ENCODE measurements at places on chromosomes 11 and 22.

DNA sequence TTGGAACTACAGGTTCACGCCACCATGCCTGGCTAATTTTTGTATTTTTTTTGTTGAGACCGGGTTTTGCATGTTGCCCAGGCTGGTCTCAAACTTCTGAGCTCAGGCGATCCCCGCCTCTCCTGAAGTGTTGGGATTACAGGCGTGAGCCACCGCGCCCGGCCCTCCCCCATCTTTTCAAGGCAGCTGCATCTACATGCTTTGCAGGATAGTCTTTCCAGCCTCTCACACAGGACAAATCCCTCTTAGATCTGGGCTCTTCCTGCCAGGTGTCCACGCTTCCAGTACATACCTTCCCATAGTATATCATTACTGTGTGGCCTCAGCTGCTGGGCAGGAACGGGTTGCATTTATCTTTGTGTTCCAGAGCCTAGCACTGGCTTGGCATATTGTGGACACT lies 49.7 kb downstream of the C11orf96 start:
- no peak for DNase-seq

GRCh38 chr11:75562836-75563484 lies 907 bp downstream of the SERPINH1 start:
- DNase-seq: peak; percentile 18

GRCh38 chr22:46068593-46069491 lies 81.5 kb upstream of the PPARA start:
- DNase-seq: no peak

DNA sequence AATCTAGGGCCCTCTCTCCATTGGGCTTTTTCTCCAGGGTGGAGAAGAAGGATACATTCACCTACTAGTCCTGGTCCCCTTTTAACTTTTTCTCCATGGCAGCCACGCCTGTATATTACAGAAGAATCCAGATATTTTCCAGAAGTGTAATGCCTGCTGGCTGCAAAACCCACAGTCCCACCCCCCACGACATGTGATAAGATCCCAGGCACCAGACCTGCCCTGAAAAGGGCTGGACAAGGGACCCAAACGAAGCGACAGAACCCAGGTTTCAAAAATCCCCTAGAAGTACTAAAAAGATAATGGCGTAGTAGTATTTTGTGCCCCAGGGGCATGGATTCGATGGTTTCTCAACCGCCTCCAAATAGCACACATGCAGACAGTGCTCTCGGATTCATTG lies 2.8 kb downstream of the WT1 start:
- DNase-seq: no peak

DNA sequence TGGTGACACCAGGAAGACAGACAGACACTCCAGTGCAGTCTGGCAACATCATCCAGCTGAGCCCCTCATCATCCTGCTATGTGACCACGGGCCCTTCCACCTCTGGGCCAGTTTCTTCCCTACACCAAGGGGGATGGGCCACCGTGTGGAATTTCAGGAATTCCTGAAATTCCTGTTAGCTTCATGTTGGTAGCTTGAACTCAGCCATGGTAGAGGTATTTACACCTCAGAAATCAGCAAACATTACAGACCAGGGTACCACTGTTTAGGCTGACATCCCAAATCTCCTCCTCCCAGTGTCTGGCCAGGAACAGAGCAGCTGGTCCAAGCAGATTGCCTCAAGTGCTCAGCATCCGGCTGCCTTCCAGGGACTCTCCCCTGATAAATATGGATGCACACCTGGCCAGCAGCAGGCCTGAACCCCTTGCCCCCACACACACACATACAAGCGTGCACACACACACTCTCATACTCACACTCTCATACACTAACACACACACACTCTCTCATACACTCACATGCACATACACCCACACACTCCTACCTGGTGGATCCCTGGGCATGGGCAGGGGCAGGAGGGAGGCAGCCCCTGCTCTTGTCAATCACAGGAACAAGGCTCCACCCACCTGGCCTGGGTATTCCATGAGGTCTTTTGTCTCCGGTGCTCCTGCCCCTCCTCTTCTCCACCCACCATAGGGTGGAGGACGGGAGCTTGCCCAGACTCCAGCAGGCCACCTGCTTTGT lies 85.2 kb downstream of the BUD13 start:
- no peak for DNase-seq

- DNase-seq: no peak
These were observed 15.6 kb downstream of the PTH start for GRCh38 chr11:13480198-13480597.

- DNase-seq: no peak
These were observed 87.5 kb upstream of the CLMP start for GRCh38 chr11:123282597-123282996.

- DNase-seq: no peak
These were observed 309.7 kb downstream of the TMEM135 start for GRCh38 chr11:87347441-87347840.

DNA sequence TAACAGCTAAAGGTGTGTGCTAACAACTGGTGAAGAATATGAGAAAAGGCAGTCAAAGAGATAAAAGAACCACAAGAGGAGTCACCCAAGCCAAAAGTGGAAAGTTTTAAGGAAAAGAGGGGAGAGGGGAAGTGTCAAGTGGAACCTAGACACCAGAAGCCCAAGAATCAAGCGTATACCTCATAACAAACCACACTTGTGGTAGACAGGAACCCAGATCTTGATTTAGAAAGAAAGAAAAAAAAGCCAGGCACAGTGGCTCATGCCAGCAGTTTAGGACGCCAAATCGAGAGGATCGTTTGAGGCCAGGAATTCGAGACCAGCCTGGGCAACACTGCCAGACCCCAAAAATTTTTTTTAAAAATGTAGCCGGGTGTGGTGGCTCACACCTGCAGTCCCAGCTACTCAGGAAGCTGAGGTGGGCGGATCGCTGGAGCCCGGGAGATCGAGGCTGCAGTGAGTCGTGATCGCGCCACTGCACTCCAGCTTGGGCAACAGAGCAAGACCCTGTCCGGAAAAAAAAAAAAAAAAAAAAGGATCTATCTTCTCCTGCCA lies 877 bp downstream of the SLC25A17 start:
- no peak for DNase-seq

DNA sequence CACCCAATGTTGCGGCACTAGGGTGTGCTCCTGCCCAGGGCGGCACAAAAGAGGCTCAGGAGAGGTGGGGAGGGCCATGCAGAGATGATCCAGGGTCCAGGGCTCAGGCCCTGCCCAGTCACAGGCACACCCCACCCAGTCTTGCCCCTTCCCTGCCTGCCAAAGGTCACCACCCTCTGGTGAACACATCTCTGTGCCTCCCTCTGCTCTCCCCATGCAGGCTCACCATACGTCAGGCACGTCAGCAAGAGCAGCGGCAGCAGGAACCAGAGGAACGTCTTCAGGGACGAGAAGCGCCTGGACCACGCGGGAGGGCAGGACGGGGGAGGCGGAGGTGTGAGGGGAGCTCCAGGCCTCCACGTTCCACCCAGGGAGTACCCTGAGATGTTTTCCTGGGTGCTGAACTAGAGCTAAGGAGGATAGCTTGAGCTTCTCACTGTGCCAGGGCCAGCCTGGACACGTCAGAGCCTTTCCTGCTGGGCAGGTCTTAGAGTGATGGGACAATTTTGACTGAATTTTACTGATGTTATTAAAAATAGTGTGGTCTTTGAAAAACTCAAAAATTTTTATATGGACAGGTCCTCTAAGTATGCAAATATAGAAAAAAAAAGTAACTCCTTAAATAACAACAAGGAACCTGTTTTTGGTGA lies 7.2 kb downstream of the SUN2 start:
- no peak for DNase-seq

- no peak for DNase-seq
These were observed 5.7 kb upstream of the TMEM41B start for GRCh38 chr11:9320047-9320446.

- no peak for DNase-seq
These were observed 7.3 kb downstream of the PAX6 start for GRCh38 chr11:31803813-31804311.

GRCh38 chr11:61959114-61959513 lies 8.3 kb downstream of the FTH1 start:
- DNase-seq: no peak

GRCh38 chr11:132519241-132519815 lies 1013.0 kb downstream of the OPCML start:
- DNase-seq: no peak

DNA sequence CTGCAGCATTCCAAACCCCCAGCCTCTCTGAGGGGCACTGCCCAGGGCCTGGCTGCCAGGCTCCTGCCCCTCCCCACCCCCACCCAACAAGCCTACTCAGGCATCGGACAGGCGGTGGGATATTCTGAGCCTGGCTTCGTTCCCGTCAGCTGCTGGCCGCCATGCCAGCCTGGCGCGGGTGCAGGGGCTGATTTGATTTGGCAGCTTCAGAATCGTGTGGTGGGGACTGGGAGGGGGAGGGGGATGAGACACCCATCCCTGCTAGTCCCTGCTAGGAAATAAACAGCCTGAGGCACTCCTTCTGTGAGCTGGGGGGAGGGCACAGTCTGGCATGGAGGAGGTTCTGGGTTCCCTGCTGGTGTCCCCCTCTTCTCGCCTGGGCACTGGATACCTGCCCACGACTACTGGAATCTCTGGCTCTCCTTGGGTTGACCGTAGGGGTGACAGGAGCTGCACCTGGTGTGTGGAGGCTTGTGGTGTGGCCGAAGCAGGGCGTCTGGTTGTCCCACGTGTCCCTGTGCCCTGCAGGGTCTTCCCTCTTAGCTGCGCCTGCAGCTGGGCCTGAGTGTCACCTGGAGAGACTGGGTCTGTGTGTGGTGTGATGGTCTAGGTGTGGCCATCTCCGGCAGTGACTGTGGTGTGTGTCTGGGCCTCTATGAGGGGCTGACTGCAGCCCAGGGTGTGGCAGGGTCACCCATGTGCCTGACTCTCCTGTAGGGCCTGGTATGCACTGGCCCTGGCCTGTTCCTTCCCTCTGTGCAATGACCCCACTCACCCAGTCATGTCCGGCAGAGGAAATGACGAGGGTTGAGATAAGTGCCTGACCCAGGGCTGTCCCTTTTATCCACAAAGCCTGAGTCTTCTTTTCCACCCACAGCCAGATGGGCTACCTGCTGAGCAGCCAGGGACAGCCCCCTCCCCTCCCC lies 42.2 kb downstream of the PDE2A start:
- no peak for DNase-seq

GRCh38 chr11:62004473-62004872 lies 37.0 kb upstream of the FTH1 start:
- DNase-seq: no peak

DNA sequence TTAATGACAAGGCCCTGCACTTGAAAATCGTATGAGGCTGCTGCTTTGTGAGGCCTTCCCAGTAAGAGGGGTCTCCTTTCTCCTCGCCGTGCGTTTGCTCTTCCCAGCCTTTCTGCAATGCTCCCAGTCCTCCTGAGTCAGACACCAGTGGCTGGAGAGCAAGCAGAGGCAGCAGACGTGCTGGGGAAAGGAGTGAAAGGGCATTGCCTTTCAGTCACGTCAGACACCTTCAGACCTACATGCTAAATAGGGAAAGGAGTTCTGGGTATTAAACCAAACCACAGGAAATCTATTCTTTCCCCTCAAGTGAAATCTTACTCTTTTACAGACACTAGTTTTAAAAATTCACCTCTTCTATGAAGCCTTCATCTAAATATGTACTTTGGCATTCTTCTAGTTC lies 274.8 kb downstream of the NTM start:
- no peak for DNase-seq

- DNase-seq: no peak
These were observed 55.7 kb downstream of the RAB38 start for GRCh38 chr11:88119561-88119960.

- no peak for DNase-seq
These were observed 15.6 kb upstream of the DENND5A start for GRCh38 chr11:9280655-9281301.

DNA sequence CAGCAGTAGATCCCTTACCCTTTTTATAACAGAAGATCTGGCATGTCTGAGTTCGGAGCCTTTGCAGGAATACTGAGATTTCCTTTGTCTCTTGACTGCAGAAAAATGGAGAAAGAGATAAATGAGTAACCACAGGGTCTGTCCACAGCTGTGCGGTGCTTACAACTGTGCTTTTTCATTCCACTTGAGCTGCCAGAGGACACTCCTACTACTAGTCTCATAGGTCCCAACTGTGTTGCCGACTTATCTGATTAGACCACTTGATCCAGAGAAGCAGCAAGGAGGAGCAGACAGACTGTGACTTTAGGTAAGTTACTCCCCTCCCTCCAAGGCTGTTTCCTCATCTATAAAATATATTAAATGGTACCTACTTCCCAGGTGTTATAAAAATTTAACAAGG lies 17.5 kb downstream of the FAM227A start:
- DNase-seq: no peak

DNA sequence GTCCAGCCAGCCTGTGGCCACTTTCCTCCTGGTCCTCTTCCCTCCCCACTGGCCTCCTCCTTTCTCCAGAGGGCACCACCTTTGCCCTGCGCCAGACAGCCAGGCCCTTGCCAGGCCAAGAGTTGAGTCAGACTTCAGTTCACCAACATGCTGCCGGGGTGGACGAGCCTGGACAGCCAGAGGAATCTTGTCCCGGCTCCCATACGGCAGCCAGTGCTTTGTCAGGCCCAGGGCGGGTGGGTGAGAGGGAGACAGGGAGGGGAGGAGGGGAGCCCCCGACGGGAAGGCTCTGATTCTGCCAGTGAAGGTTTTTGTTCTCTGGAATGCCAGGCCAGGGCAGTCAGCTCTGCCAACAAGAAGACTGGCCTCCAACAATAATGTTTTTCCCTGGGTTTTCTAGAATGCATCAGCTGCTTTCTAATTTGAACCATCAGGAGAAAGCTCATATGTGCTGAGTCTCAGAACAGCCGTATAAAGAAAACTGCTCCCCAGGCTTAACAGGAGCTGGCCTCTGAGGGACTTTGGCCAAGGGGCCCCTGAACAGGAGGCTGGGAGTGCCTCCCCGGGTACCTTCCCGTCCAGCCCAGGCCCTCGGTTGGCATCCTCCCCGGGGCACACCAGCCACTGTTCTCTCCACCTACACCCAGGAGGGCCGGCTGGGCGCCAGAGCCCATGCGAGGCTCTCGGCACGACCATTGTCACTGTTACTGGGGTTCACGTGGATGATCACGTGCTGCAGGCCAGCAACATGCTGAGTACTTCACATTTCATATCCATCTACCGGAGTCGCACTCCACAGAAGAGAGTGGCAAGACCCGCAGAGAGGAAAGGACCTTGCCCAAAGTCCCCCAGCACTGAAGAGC lies 28.6 kb downstream of the LIF start:
- no peak for DNase-seq

All from T1000 (cell line).